ENCODE measurements at places on chromosomes 5 and 9.

- DNase-seq = no peak
Observed at GRCh38 chr9:130693101-130693425, 517 bp upstream of the EXOSC2 start.

DNA sequence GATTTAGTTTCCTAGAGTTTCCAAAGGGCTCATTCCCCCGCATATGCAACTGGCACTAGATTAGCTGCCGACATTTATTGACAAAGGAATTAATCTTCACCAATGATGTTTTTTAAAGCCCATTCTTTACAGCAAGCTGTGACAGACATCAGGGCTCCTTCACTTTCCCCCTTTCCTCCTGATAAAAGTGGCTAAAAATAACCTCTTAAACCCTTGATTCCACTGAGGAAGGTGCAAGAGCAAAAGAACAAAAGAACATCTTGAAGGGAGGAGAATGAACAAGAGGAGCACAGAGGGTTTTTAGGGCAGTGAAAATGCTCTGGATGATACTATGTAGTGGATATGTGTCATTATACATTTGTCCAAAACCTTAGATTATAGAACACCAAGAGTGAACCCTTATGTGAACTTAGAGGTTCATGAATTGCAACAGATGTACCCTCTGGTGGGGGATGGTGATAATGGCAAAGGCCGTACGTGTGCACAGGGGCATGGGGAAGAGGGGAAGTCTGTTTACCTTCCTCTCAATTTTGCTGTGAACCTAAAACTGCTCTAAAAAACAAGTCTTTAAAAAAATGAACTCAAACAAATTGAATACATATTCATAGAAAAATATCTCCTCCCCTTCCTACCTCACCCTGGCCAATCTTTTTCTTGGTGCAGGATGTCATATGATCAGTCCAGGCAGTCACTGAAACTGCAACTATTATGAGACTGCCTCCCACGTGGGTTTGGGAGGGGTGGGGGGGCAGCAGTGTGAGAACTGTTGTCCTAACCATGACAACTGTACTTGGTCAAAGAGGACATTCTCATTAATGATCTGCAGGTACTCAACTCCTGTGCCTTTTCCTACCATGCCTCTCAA is 83.0 kb downstream of the MARCHF3 start:
- no peak for DNase-seq

DNA sequence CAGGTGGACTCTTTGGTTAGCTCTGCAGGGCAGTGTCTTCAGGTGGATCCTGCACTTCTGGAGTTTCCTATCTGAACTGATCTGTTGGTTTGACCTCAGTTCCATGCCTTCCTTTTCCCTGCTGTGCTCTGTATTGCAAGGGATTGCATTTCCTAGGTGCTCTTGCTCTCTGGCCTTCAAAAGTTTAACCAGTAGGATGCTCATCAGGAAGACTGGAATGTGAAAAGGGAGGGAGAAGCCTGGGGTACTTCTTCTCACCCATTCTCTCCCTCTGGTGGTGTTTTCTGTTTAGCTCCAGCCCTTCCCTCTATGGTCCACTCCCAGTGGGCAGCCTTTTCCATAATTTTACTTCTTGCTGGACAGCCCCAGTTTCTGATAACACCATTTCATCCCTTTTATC is 78.5 kb downstream of the ZNF618 start:
- DNase-seq = no peak

- no peak for DNase-seq
Observed at GRCh38 chr5:180977852-180978251, 10.8 kb upstream of the BTNL3 start.

DNA sequence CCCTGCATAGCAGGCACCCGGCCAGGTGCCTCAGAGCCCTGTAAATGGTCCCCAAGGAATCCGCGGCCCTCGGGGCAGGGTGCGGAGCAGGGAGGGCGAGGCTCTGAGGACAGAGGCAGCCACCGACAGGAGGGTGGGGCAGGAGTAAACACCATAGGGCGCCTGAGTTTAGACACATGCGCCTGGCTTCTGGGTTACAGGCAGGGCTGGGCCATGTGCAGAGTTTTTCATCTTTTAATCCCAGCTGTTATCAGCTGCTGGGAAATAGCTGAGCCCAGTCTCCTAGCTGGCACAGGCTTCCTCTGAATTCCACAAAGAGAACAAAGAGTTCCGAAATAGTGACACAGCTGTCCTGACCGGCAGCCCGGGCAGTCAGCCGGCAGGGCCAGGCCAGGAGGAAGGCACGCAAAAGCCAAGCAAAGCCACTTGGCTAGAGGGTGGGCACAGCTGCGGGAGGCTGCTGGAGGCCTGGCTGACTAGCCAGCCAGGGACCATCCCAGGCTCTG is 98.9 kb upstream of the PHYKPL start:
- DNase-seq = no peak

- DNase-seq = no peak
Observed at GRCh38 chr5:79794347-79794746, 104.7 kb downstream of the CMYA5 start.

DNA sequence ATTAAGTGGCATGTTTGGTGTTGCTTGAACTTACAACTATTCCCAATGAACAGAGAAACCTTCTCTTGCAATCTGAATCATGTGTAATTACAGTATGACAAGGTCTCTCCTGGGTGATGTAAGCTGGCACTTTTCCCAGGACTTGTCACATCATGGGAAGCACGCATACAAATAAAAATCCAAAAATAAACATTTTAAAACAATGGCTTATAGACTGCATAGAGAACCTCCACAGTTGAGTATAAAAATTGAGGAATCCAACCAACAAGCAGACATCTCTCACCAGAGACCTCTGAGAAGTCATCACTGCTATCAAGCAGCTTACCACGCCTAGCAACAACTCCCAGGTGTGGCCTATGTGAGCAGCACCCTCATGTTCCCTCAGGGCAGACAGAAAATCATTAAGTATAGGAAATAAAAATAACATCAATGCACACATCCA is 3.9 kb downstream of the MLLT3 start:
- DNase-seq = no peak

DNA sequence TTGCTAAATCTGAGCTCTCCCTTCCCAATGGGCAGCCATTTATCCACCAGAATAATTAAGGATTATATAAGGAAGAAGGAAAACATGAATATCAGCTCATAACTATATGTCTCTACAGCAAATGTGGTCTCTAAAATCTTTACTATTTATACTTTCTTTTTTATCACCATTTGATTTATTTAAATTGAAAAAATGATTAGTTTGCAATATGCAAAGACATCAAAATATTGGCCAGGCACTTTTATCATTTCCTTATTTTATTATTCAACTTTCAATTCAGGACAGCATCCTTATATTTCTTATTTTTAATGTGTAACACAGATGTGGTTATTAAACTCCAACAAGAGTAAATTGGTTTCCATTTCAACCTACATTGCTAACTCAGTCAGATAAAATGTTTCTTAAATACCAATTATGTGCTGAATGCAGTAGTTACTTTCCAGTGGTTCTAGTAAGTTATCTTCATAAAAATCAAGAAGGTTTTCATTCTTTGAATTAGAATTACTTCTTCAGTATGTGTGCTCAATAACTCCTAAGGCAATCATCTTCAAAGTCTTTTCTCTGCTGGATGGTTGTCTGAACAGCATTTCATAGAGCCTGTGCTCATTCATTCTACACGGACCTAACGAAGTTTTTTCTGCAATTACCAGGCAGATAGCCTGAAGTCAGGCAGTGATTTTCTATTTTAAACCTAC is 1148.0 kb downstream of the CDH12 start:
- DNase-seq = no peak

DNA sequence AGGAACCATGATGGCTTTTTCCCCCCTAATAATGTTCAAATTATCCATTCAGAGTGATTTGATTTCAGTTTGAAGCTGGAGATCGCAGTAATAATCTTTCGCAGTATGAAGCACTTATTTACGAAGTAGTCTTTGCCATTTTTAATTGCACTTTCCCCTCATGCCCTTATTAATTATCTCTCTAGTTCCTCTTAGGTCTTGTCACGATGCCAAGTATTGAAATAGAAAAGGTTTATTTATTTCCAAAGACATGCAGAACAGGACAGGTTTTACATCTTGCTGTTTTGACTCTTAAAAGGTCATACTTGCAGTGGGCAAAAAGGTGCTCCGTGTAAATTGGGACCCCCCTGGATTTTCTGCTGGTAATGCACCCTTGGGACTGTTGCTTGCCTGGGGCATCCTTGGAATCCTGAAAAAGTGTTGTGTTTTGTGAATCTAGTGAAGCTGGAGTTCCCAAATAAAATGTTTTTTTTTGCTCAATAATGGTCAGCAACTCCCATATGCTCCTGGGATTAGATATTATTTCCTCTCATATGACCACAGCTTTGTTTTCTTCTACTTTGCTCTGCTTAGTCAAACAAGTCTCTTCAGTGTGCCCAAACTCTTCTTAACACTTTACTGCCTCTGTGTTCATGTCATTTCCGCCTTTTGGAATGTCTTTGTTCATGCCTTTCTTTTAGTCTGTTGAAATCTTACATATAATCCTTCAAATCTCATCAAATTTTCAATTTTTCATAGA is 278.3 kb downstream of the TMEM38B start:
- no peak for DNase-seq

DNA sequence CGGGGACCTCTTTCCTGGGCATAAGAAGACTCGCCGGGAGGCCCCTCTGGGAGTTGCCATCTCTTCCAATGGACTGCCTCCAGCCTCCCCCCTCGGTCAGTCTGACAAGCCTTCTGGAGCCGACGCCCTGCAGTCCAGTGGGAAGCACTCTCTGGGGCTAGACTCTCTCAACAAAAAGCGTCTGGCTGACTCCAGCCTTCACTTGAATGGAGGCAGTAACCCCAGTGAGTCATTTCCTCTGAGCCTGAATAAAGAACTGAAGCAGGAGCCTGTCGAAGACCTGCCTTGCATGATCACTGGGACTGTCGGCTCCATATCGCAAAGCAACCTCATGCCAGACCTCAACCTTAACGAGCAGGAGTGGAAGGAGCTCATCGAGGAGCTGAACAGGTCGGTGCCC is 28.4 kb upstream of the LTC4S start:
- DNase-seq = no peak

- DNase-seq = no peak
Observed at GRCh38 chr5:123124859-123125595, 36.0 kb downstream of the PRDM6 start.

DNA sequence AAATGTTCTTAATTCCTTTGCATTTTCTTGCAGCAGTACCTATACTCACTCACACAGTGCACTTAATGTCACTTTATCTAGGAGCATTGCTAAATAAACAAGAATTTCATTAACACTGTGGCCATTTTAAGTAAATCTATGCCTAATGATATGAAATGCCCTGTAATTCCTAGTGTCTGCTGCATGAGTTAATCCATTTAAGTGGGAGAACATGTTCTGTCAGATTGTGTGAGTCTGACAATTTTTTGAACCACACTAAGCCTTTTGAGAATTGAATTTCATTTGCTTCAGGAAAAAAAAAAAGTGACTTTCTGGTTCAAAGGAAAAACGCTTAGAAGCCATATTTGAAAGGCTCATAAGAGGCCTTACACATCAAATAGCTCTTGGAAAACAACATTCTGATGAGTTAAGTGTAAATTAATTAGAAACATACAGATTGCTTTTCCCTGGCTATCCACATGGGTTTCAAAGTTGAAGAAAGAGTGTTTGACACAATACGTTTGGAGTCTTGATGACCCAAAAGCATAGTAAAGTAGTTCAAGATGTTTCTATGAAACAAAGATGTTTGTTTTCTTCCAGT is 446.7 kb upstream of the GRAMD2B start:
- no peak for DNase-seq

DNA sequence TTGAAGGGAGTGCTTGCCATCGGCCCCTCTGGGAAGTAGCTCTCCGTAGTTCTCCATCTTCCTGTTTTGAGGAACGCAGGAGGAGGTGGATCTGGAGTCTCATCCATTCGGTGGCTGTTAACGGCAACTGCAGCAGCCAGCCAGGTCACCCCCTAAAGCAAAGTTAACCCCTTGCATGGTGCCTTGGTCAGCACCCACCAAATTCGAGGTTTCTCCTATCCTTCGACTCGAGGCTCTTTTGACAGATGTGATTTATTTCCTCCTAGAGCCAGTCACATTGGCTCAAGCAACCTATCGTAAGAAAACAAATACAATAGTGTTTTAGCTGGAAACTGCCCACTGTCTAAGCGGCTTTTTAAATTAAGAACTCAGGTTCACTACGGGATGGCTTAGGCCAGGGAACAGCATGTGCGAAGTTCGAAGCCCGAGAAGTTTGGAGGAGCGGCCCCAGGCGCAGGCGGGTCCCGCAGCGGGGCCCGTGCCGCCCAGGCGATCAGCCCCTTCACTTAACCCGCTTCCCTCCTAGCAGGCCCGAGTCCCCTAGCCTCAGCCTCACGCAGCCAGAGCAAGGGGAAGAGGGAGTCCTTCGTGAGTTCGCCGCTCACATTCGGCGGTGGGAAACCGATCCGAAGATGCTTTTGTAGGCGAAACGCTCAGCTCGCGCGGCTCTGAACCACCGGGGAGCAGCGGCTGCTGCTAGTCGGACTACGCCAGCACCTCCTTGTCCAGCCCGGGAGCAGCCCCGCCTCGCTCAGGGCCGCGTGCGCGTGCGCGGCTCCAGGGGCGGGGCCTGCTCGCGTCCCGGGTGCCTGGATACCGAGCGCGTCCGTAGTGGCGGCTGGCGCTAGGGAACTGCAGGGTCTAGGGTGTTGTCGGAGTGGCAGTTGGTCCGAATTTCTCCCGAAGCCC is at the start of gene ROPN1L:
Gene ROPN1L, plus strand, starts transcription at position 797 of the 909 bp plus-strand sequence. CDS start 289 bp downstream, outside the sequence.
- DNase-seq = peak; percentile 91

GRCh38 chr9:112793213-112793810 is 42.8 kb downstream of the SNX30 start:
- peak; percentile 91 for DNase-seq

DNA sequence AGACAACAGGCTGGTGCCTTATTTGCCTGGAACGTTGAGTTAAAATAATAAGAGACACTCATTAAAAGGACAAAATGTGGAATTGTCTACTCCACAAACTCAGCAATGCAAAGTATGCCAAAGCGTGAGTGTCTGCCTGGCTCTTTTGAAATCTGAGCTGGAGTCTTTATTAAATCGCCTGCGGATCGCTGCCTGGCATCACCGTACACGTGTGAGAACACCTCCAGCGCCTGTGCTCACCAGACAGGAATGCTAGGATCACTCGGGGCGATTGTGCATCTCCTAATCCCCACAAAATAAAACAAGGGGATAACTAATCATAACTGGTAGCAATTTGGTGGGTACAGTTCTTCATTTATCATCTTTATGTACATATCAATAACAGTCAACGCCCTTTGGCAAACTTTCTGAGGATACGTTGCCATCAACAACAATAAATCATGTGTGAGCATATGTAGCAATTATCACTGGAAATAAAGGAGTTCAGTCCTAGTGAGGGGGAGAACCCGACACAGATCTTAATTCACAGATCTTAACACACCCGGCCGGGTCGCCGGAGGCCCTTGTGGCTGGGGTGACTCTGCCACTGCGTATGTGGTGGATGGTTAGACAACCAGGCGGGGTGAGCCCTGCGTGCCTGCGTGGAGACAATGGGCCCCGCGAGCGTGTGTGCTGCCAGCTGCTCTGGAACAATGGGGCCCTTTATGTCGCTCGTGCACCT is 284.9 kb upstream of the IRX1 start:
- no peak for DNase-seq

DNA sequence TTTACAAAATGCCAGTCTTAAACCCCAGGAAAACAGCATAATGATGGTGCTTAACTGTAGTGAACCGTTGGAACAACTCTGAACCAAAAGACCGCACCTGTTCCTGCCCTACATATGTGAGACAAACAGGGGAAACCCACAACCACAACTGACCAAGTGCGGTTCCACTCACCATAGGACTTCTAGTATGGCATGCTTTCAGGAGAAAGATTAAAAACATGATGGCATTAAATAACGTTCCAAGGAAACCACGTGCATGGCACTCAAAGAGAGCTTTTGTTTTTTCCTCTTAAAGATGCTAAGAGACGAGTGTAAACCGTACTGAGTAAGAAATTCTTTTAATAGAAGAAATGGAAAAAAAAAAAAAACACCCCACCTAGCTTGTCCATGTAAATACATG is 119.8 kb downstream of the SSBP2 start:
- DNase-seq = peak; percentile 57

Data from activated CD8-positive, alpha-beta memory T cell treated with anti-CD3 and anti-CD28 coated beads, Interleukin-2, amount 50 U/mL, for 48 hours (primary cell).